Femur (tissue), 1 donor: ENCODE measurements at places on chromosomes 6 and 20.

- DNase-seq: no peak
These were observed 27.4 kb upstream of the KHDC1 start for GRCh38 chr6:73290435-73290834.

DNA sequence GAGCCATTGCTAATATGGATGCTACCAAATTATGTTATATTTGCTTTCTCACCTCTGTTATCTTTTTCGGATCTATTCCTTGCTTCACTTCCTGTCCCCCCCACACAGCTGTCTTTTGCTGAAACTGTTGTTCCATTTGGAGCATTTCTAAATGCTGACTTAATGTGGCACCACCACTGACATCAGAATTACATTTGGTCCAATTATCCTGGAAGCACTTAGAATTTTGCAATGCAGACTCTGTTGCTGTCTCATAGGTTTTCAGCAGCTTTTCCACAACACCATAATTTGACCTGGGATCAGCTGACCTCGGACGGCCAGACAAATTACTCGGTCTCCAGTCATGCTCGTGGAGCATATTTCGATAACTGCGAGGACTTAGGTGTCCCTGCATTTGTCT lies 12.8 kb downstream of the KIAA0408 start:
- no peak for DNase-seq

DNA sequence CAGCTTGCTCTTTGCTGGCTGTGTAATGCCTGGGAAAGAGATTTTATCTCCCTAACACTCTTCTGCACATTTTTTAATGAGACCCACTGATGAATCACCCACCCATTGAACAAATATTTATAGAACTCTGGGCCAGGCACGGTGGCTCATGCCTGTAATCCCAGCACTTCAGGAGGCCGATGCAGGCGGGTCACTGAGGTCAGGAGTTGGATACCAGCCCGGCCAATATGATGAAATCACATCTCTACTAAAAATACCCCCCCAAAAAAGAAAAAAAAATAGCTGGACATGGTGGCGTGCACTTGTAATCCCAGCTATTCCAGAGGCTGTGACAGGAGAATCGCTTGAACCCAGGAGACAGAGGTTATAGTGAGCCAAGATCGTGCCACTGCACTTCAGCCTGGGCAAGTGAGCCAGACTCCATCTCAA lies 82.1 kb upstream of the SIRPA start:
- no peak for DNase-seq

- no peak for DNase-seq
These were observed 36.6 kb downstream of the NSFL1C start for GRCh38 chr20:1430004-1430451.

GRCh38 chr20:23159947-23160318 lies 73.8 kb upstream of the CD93 start:
- DNase-seq: no peak

DNA sequence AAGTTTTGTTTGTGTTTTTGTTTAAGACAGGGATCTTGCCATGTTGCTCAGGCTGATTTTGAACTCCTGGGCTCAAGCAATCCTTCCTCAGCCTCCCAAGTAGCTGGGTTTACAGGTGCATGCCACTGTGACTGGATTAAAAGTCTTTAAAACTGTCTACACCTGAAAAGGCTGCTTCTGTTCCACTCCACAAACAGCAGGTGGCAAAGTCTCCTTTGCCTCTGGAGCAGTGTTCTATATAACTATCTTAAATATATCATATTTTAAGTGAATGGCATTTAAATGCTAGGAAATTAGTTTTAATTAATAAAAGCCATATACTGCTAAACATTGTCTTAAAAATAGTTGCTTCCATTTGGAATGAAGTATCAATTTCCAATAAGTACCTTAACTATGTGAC lies 89.2 kb upstream of the BCLAF1 start:
- no peak for DNase-seq
